RPMI7951 (cell line): ENCODE measurements at places on chromosomes 1 and 21. TPM values are rescaled to one million over a fixed set of nuclear protein-coding genes. Genes with fewer than 3 reads are reported as not detected.
A peak's percentile ranks its signal among the peaks of the same experiment; 100 is the strongest.

DNA sequence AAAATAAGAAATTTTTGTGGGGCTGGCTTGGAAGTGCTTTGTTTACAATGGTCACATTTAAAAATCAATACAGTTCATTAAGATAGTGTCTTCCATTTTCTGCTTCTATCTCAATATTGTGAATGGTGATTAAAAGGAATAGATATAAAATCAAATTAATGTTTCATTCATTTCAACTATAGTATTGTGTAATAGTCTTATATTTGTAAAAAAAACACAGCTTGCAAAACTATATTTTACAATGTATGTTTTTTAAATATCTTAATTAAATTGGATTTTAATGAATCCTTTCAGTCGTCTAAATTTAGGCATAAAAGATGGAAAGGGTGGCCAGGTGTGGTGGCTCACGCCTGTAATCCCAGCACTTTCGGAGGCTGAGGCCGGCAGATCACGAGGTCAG lies 63.5 kb downstream of the CRB1 start:
- no peak for DNase-seq

DNA sequence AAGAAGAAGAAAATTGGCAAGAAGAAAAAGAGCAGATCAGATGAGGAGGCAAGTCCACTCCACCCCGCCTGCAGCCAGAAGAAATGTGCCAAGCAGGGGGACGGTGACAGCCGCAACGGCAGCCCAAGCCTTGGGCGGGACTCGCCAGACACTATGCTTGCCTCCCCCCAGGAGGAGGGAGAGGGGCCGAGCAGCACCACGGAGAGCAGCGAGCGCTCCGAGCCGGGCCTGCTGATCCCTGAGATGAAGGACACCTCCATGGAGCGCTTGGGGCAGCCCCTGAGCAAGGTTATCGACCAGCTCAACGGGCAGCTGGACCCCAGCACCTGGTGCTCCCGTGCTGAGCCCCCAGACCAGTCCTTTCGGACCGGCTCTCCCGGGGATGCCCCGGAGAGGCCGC lies 9.0 kb upstream of the SLC25A34 start:
- DNase-seq: no peak

- DNase-seq: peak; percentile 62
Observed at GRCh38 chr1:13749543-13750341, 49.8 kb downstream of the PRDM2 start.

DNA sequence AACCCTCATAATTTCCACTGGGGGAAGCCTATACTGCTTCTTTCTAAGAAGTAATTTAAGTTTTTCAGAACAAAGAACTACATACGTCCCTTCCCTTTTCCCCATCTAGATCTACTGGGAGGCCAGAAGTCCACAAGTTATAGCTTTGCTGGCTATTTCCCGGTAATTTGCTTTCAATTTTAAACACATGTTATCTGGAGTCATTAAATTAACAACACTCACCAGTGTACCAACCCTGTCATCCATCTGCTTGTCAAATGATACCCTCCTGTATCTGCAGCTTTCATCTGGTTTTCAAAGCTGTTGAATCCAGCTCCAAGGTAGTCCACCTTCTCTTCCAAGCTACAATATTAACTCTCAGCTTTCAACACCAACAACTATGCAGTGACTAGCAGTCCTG lies 466.7 kb upstream of the PKN2 start:
- no peak for DNase-seq

DNA sequence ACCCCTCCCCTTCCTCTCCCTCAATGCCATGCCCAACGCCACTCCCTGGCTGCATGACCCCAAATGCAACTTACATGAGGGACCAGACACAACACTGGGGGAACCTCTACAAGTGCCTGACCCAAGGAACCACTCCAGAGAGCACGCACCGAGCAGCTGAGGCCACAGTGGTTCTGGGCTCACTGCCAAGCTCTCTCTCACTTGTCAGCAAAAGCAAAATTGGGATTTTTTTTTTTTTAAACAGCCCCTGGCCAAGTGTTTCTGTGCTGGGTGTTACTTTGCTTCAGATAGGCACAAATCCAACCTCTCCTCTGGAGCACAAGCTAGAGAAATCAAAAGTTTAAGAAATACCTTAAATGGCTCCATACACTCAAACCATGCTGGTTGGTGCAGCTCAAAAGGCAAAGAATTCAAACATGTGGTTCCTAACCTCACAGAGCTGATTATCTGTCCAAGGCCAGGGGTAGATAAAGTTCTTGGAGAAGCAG lies 363.0 kb downstream of the SETD4 start:
- DNase-seq: peak; percentile 81

GRCh38 chr1:112237983-112238545 lies 157.9 kb upstream of the CTTNBP2NL start:
- no peak for DNase-seq

- no peak for DNase-seq
Observed at GRCh38 chr1:198701250-198701649, 62.4 kb downstream of the PTPRC start.

DNA sequence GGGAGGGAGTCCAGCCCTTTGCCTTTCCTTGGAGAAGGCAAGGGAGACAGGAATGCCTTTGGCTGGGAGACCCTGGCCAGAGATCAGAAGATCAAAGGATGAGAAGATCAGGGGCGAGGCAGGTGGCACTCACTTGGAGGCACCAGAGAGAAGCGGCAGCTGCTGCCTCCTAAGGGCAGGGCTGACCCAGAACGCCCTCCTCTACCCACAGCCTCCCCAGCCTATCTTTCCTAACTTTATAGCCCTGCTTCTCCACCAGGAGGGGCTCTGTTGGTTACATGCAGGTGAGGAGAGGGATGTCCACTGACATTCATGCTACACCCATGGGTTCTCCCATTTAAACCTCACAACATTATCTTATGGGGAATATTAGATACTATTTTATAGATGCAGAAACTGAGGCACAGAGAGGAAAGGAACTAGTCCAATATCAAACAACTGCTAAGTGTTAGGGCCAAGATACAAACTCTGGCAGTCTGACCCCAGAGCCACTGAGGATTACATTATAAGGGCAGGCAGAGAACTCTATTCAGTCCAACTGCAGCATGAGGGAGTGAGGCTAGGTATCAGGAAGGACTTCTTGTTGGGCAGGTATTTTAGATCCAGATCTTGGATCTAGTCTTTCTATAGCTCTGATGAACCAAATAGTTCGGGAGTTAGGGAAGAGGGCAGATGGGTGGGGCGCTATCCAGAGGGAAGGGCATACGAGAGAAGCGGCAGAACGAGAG lies 19.9 kb downstream of the LGR6 start:
- DNase-seq: no peak

- no peak for DNase-seq
Observed at GRCh38 chr1:8415526-8416278, 97.8 kb downstream of the SLC45A1 start.

DNA sequence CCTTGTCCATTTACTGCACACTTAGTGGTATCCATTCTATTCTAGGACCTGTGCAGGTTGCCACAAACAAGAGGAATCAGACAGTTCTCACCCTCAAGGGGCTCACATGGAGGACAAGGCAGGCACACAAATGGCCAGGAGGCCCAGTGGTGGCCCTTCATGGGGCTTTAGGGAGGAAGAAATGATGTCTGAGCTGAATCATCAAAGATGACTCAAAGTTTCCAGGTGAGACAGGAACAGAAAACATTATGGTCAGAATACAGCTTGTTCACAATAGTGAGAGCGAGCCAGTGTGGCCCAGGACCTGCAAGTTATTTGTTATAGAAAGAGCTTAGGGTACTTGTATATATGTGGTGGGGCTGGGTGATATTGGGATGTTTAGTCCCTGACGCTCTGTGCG lies 26.4 kb downstream of the SHISAL2A start:
- DNase-seq: no peak

DNA sequence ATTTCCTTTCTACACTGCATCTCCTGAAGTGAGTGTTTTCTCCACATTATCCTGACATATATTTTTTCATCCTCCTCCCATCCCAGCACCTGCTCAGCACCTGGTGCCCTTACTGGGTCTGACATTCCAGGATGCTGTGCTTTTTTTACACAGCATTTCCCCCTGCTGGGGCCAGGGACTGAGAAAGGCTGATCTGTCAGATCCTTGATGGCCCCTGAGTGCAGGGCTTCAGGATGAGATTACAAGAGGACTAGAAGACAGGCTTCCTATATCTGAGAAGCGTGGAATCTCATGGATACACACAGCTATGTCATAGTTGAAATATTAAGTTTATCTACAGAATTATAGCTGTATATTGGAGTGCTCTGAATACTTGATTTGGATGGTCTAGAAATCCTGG lies 24.4 kb downstream of the RCAN1 start:
- no peak for DNase-seq

DNA sequence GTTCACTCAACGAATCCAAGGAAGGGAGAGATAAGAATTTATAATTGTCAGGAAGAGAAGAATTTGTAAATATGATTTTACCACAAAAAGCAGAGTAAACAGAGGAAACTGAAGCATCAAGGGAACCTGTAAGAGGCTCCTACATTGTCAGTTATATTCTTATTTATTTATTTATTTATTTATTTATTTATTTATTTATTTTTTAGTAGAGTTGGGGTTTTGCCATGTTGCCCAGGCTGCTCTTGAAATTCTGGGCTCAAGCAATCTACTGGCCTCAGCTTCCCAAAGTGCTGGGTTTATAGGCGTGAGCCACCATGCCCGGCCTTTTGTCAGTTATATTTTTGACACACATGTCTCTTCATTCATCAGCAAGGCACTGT lies 47.1 kb downstream of the FCRL3 start:
- no peak for DNase-seq

DNA sequence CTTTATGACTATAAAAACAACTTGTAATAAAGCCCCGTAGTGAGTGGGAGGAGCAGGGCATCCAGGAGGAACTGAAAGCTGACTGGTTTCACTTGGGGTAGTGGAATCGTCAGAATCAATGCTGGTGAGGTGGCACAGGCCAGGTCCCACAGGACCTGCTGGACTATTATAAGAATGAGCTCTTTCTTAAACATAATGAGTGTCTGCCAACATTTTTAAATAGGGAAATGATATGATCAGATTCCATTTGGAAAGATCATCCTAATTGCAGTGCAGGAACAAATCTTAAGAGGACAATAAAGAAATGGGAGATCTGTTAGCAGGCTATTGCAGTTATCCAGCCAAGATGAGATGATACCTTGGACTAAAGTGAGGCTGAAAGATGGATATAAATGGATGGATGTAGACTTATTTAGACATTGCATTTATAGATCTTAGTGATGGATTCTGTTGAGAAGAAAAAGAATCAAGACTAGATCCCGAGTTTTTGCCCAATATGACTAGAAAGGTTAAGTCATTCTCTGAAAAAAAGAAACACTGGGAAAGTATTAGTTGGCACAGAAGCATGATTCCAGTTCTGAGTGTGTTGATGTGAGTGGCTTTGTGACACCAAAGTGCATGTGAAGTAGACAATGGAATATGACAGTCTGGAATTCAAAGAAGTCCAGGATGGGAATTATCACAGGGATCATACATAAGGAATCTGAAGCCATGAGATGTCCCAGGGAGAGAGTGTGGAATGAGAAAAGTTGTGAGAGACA lies 153.3 kb upstream of the SGIP1 start:
- no peak for DNase-seq

DNA sequence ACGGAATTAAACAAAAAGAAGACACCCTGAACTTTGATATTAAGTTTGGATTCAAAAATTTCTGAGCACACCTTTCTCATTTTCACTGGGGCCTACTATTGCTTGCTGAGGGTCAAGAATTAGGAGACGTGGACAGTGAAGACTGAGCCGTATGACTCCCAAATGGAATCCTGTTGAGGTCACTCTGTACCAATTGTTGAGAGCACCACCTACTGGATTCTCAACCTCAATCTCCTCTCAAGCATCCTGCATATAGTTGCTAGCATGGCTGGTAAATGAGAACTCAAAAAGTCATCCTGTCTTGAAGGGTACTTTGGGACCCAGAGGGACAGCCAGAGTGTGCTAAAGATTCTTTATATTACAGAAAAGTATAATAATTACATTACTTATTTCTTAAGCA lies 20.2 kb upstream of the MTR start:
- peak; percentile 34 for DNase-seq

- DNase-seq: no peak
Observed at GRCh38 chr21:17610911-17611310, 1.8 kb downstream of the BTG3 start.

GRCh38 chr1:81509594-81509993 lies 291.1 kb upstream of the ADGRL2 start:
- DNase-seq: no peak

DNA sequence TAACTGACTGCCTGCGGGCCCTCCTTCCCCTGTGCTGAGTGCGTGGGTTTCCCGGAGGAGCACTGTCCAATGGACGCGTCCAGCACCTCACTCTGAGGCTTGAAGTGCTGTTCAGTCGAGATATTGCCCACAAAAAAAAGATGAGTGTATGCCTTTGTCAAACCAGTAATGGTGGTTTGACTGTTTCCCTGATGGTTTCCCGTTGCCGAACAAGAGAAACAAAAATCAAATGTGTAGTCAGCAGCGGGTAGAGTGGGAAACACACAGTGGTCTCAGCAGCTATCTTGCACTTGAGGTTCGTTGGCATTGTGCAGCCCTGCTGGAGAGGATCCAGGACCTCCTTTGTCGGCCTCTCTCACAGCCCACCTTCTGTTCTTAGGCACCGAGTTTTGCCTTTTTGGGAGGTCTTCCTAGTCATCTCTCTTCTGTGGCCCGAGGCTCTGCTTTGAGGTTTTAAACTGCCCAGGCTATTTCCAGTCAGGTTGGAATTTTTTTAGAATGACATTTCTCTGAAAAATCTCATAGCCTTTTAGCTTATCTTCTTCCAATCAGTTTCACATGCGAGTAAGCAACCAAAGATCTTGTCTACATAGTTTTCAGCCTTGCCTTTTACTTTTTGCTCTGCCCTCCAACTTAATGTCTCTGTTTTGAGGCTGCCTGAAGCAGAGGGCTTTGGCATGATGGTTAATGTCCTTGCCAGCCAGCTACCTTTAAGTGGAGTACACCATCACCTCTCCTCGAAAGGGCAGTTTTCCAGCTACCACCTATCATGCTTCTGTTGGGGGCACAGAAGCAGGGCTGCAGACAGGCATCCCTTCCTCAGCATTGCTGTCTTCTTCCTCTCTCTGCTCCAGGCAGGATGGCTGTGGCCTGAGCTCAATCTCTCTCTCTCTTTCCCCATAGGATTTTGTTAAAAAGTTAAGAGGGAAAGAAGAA lies 132.3 kb downstream of the URB2 start:
- DNase-seq: peak; percentile 97

Gene ZNF593OS
- not detected in 2 replicates for total RNA-seq

Gene KCNJ15
- total RNA-seq: 13.2 and 18.9 TPM in 2 replicates

Gene FOXE3
- not detected in 2 replicates for total RNA-seq

Gene LRRC53
- not detected in 2 replicates for total RNA-seq

Gene TMEM269
- not detected in 2 replicates for total RNA-seq

Gene EVI5
- 11.8 and 12.6 TPM in 2 replicates for total RNA-seq

Gene KIF17
- total RNA-seq: not detected in 2 replicates
